Activated T-cell treated with anti-CD3 and anti-CD28 coated beads for 24 hours (primary cell): ENCODE measurements at places on chromosomes 3 and 15.

GRCh38 chr15:62712455-62712839 is 330.1 kb upstream of the TPM1 start:
- DNase-seq, result no peak

DNA sequence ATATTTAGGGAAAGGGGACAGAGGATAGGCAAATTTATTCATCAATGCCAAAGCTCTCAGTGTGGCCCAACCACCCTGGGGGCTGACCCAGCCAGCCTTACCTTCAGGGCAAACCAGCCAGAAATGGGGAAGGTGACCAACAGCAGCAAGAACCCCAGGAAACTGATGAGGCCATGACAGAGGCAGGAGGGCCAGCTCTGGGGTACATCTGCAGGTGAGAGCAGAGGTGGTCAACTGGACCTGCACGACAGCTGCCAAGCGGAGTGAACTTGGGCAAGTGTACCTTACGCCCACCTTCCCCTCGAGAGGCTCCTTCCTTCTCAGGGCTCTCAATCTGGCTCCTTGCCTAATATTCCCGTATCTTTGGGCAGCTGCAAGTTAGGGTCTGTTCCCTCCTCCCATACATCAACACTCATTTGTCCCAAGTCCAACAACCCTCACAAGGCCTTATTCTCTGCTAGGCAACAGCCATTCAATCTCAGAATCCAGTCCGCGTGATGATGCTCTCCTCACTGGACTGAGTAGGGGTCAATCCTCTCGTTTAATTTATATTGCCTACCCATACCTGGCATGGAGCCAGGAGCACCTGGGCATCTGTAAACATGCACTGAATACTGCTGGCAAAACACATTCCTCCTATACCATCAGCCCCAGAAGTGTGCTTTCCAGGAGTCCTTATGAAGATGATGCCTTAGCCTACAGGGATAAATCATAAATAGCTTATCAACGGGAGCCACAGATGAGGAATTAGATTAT is 1.7 kb downstream of the STOML1 start:
- no peak for DNase-seq

- DNase-seq, result no peak
These were observed 7.8 kb upstream of the CCR1 start for GRCh38 chr3:46215810-46216414.

GRCh38 chr15:64599716-64600115 is 139.3 kb downstream of the ZNF609 start:
- no peak for DNase-seq

DNA sequence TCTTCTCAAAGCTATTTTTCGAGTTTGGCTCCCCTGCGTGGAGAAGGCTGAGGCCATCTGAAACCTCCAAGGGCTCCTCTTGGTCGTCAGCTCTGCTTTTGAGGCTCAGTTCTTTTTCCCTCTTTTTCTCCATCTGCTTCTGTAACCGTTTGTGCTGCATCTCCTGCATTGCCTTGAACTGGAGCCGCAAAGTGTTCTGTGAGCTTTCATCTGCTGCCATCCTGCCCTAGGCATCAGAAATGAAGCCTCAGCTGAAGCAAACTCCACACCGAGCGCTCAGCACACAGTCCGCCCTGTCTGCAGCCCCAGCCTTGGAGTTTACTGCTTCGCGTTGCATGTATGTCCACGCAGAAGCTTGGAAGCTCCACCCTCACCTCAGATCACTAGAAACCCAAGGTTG is 14.9 kb downstream of the CCDC13 start:
- DNase-seq, result no peak
